Activated CD8-positive, alpha-beta memory T cell treated with anti-CD3 and anti-CD28 coated beads for 4 hours (primary cell): ENCODE measurements at places on chromosomes 6 and 20.

DNA sequence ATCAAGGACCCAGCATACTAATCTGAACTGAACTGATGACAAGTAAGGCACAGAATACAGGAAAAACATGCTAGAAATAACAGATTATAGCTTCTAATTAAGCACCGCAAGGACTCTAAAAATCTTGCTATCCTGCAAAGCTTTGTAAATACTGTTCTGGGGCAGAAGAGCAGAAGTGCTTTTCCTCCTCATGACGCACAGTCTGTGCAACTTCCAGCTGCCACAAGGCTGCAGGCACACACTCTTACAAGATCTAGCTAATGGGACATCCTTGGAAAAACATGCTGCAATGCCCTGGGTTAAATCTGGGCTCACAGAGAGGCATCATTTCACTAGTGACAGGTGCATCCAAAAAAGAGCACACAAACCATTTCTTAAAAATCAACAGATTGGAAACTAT is 188.6 kb downstream of the GJA10 start:
- DNase-seq = no peak

DNA sequence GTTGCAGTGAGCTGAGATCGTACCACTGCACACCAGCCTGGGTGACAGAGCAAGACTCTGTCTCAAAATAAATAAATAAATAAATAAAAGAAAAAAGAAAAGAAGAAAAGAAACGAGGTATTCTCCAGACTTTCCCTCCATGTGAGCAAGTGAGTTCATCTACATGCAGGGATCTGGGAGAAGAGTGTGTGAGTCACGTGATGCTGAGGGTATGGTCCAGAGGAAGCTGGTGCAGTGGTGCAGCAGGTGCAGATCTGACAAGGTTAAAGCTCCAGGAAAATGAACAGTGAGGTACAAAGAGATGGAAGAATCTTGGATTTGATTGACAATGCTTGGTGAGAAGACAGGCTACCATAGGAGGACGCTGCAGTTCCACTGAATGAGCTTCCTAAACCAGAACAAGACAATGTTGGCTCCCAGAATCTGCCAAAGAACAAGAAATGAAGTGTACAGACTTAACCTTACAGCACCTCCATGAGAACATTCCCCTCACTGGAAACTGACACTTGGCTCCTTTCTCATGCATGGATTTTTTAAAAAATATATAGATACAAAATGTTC is 79.5 kb upstream of the BTBD3 start:
- no peak for DNase-seq

DNA sequence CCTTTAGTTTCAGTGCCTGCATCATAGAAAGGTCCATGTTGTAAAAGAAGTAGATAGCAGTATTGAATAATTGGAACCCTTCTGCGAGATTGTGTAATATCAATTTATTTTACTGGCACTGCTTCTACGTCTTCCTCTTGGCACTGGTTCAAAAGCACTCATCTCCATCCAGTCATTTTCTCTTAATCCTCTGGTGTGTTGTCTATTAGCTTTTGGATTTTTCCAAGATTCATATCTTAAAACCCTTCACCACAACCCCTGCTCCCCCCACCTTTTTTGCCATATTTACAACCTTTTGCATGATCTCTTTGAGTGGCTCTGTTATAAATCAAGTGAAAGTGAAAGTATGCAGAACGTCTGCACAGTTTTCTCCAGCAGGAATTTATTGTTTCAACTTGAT is 76.6 kb upstream of the HSF2 start:
- no peak for DNase-seq

- DNase-seq = no peak
Measured at GRCh38 chr6:2807342-2808090, 34.1 kb downstream of the SERPINB1 start.

DNA sequence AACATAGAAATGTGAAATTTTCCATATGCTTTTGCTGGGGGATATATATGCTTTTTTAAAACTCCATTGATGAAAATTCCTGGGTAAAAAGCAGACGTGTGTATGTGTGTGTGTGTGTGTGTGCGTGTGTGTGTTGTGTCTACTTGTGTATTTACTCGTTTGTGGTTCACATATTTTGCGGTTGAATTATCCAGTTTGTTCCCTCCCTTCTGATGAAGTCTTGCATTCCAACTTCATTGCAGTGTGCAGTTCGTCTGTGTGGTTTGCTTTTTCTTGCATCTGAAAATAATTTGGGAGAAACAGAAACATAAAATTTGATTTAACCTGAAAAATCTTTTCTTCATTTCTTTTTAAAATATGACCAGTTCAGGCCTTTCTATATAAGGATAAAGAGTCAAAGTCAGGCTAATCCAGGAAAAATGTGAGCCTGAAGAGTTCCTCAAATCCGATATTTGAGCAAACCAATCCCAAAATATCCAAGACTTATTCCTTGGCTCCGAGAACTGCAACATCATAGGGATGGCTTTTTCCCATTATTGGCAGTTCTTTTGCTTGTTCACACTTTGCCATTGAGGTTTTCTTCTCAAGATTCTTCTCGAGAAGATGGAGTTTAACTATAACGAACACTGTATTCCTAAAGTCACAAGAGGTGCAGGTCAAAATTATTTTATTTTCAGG is 202.2 kb upstream of the CCN2 start:
- no peak for DNase-seq
